NCI-H1048 (cell line): ENCODE measurements at places on chromosomes 16 and 17.

GRCh38 chr17:56593086-56593645 is 333 bp upstream of the NOG start:
- DNase-seq = peak; percentile 37

DNA sequence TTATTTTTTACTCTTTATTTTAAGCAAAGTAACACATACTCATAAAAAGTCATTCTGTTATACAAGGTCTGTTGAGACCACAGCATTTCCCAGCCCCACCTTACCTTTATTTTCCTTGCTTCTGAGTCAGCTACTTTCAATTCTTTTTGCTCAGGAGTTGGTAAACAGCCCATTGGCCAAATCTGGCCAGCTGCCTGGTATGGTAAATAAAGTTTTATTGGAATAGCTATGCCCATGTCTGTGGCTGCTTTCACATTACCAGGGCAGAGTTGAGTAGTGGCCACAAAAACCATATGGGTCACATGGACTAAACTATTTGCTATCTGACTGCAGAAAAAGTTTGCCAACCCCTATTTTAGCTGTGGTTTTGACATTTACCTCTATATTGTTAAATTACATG is 3.4 kb upstream of the NSRP1 start:
- no peak for DNase-seq

- DNase-seq = no peak
Observed at GRCh38 chr17:7750321-7750821, 32.8 kb downstream of the DNAH2 start.

GRCh38 chr17:29376667-29377270 is 13.4 kb upstream of the TAOK1 start:
- no peak for DNase-seq

DNA sequence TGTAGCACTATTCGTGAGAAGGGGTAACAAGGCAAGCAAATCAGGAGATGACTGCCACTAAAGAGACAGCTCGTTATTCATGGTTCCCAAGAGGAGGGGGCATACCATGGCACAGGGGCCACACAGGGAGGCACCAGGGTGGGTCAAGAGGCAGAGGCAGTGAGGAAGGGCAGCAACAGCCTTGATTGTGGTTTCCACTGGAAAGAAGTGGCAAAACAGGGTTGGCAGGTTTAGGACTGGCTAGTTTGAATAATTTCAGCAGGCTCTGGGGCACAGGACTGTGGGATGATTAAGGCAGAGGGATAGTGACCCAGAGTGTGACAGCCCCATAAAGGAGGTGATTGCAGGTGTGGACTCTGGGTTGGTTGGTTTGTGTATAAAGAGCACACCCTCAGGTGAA is 188.9 kb downstream of the CBLN1 start:
- DNase-seq = no peak

DNA sequence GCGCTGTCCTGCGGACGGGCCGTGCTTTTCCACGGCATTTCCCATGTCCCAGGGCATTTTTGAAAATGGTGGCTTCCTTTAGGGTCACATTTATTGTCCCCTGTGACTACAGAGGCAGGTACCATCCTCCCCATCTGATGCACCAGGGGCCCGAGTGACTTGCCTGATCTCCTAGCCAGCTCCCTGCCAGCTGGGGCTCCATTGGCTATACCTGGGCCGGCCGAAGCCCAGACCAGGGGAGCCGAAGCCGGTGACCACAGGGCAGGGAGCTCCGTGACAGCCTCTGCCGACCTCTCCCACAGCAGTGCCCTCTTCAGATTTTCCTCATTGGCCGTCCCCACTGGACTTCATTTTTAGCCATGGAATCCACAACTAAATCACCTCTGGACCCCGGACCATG is 170.6 kb downstream of the RBFOX3 start:
- no peak for DNase-seq

DNA sequence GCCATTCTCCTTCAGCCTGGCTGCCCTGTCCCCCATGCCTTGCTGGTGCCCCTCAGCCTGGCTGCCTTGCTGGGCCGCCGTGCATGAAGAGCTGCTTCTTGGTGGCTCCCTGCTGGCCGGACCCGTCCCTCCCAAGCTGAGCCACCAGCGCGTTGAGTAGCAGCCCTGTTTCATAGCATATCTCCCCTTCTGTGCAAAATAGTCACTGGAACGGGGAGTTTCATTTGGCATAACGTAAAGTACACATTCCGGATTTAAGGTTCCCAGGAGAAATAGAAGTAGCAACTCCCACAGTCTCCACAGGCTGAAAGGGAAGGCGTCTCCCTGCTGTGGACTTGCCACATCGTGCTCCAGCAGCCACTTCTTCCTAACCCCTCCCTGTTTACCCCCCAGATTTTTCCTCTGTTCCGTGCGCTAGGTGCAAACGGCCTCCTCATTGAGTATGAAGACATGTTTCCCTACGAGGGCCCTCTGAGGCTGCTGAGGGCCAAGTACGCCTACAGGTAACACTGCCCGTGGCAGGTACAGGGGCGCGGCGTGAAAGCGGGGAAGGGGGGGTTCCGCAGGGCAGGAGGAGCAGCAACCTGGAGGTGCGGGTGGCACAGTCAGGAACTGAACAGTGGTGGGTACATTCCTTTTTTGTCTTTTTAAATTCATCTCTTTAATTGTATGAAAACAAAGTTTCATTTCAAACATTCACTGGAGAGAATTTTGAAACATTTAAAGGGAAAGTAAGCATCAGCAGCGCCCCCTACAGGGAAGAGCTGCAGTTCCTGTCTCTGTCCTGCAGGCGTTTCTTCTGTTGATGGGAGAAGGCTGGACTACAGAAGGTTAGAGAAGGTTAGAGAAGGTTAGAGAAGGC is 5.8 kb upstream of the OGFOD3 start:
- no peak for DNase-seq

DNA sequence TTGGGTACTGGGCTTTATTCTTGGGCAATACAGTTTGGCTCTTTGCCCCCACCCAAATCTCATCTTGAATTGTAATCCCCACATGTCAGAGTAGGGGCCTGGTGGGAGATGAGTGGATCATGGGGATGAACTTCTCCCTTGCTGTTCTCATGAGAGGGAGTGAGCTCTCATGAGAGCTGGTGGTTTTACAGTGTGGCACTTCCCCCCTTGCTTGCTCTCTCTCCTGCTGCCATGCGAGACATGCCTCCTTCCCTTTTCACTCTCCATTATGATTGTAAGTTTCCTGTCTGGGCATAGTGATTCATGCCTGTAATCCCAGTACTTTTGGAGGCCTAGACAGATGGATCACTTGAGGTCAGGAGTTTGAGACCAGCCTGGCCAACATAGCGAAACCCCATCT is 18.1 kb upstream of the CNEP1R1 start:
- DNase-seq = no peak
